Activated CD8-positive, alpha-beta memory T cell treated with anti-CD3 and anti-CD28 coated beads for 4 hours (primary cell): ENCODE measurements at places on chromosomes 6 and 20.

DNA sequence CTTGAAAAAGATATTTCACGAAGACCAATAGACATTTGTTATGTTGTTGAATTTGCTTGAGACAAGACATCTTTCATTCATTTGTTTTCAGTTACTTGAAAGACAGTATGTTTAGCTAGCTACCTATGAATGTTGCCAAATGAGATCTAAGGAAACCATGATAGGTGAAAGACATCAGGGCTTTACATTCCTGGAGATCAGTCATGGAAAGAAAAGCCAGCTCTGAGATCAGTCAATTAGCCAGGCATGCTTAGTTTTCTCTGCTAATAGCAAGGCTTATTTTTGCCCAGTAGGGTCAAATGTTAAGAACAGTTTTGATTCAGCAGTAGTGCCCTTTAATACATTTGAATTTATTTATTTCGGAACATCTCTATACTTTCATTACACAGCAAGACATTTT, 116.5 kb upstream of the EDN1 start:
- no peak for DNase-seq

GRCh38 chr6:3317741-3318211, 59.0 kb downstream of the PSMG4 start:
- no peak for DNase-seq

DNA sequence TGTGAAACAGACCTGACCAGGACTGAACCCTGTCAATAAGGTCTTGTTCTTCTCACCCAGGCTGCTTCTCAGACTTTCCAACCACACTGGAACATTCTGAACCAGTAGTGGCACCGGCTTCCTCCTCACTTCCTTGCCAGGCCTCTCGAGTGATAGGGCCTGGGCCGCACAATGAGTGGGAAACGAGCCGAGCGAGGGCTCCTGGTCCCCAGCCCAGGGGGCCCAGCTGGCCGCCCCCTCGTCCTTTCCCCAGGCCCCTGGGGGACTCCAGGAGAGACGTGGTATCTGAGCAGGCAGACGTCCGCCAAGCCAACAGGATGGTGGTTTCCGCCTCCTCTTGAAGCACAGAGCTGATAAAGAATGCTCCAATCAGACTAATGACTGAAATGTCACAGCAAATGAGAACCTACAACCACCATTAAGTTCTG, 117.9 kb downstream of the GMDS start:
- DNase-seq = peak; percentile 34

GRCh38 chr6:116876107-116876506, 935 bp upstream of the RFX6 start:
- DNase-seq = no peak

DNA sequence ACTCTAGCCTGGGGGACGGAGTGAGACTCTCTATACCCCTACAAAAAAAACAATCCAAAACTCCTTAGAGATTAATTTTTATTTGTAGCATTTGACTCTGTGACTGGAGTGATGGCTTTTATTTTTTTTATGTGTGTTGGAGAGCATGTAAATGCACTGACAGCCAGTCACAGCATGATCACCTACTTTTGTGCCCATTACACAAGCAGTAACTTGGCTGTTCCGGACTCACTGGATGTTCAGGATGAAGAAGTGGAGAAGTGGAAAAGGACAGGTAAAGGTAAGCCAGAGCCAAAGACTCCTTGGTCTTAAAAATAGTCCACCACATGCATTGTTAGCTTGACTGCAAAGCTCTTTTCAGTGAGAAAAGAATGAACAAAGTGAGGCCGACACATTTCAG, 222.6 kb downstream of the FOXC1 start:
- no peak for DNase-seq

DNA sequence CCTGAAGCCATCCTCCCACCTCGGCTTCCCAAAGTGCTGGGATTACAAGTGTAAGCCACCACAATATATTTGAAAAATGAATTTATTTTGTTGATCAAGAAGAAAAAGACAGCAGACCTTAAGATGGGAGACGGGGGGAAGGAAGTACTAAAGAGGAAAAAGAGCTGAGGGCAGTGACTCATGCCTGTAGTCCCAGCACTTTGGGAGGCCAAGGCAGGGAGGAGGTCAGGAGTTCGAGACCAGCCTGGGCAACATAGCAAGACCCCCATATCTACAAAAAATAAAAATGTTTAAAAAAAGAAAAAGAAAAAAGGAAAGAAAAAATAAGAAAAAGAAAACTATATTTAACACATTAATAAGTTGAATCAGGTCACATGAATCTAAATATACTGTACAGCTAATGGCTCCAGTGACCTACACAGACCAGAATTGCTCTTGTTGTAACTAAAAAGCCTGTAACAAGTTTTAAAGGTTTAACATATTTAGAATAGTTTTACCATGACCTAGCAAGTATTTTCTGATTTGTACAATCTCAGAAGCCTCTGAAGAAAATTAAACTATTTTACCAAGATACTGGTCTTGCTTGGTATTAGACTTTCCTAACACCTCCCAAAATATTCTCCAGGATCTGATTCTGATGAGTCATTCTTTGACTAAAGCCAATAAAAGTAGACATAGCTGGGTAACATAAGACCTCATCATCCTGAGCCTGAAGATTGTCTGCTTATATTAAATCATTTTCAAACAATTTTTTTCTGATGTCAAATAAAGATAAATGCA, 4.3 kb upstream of the AKIRIN2 start:
- no peak for DNase-seq
